ENCODE measurements at places on chromosomes 1 and 21. TPM values are rescaled to one million over a fixed set of nuclear protein-coding genes. Genes with fewer than 3 reads are reported as not detected.

DNA sequence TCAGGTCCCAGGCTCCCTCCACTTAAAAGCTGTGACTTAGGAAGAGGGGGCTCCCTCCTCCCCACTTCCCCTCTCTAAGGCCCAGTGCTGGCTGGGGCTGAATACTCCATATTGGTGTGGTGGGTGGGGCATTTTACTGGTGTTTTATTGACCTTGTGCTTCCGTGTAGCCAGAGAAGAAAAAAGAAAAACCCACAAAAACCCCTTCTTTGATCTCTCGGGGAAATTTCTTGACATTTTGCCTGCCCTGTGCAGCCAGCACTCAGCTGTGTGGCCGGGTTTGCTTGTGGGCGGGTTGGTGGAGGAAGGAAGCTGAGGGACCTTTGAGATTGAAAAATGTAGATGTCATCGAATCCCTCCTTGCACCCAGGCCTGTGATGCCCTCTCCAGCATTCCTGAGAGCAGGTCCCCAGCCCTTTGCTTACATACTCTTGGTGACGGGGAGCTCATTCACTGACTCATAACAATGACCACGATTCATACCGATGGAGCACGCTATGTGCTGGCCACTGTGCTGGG lies 24.8 kb downstream of the TNFRSF8 start:
- H3K4me3 ChIP-seq: no peak overlapping the region
- DNase-seq: no peak
- H3K36me3 ChIP-seq: peaks cover 2% of the 10 kb centered on the region
- H3K27ac ChIP-seq: no peak overlapping the region
- peaks cover 8% of the 10 kb centered on the region for H3K4me1 ChIP-seq

OR2AK2 gene
- total RNA-seq: not detected

GRCh38 chr1:160104486-160104885 lies 6.1 kb upstream of the IGSF8 start:
- H3K4me3 ChIP-seq: no peak overlapping the region
- H3K27ac ChIP-seq: peak overlapping the region; percentile 83
- no peak for DNase-seq
- H3K4me1 ChIP-seq: peaks cover 33% of the 10 kb centered on the region
- H3K27me3 ChIP-seq: peaks cover 11% of the 10 kb centered on the region

- peaks cover 57% of the 10 kb centered on the region for H3K4me1 ChIP-seq
- H3K4me3 ChIP-seq: peak overlapping the region; percentile 63
- peak overlapping the region; percentile 25 for H3K27ac ChIP-seq
- H3K36me3 ChIP-seq: peaks cover 9% of the 10 kb centered on the region
- DNase-seq: peak; percentile 46
Observed at GRCh38 chr1:167708940-167709389, 12.8 kb upstream of the MPZL1 start.

DNA sequence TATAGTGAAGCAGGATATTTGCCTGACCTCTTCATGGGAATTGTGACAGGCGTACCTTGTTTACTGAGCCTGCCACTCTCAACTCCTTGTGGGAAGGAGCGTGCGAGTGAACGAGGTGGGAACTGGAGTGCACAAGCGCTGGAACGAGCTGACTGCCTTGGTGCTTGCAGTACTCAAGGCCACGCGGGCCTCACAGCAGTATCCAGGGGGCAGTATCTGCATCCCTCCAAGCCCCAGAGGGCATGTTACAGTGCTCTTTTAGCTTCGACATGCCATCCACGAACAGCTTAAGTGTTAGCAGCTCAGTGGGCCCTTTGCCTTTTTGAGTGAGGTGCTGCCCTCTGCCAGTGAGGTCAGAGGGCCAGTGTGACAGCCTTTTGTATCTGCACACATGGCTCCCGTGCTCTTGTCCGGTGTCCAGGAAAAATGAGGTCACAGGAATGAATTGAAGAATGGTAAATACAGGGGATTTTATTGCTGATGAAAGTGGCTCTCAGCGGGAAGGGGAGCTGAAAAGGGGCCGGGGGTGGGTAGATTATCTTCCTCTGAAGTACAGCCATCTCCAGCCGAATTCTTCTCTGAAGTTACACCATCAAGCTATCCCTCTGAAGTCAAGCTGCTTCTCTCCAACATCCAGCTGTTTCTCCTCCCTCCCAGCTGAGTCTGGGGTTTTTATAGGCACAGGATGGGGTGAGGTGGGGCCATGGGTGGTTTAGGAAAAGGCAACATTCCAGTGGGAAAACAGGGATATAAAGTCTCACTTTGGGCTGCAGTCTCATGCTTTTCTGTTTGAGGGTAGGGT lies 69.3 kb downstream of the EPB41 start:
- no peak overlapping the region for H3K27ac ChIP-seq
- no peak for DNase-seq
- peaks cover 5% of the 10 kb centered on the region for H3K4me1 ChIP-seq
- no peak overlapping the region for H3K4me3 ChIP-seq
- peaks cover 2% of the 10 kb centered on the region for H3K27me3 ChIP-seq

FALEC gene
- 1.2 TPM for total RNA-seq

GRCh38 chr1:43460988-43461693 lies 7.4 kb upstream of the HYI start:
- no peaks in the 10 kb centered on the region for H3K27me3 ChIP-seq
- no peak overlapping the region for H3K4me3 ChIP-seq

GRCh38 chr1:167185062-167185461 lies 35.6 kb upstream of the POU2F1 start:
- no peaks in the 10 kb centered on the region for H3K36me3 ChIP-seq
- DNase-seq: no peak
- no peak overlapping the region for H3K27ac ChIP-seq
- H3K4me1 ChIP-seq: no peaks in the 10 kb centered on the region
- H3K27me3 ChIP-seq: peaks cover 3% of the 10 kb centered on the region
- no peak overlapping the region for H3K4me3 ChIP-seq

AIM2 gene
- 29.2 TPM for total RNA-seq

DNA sequence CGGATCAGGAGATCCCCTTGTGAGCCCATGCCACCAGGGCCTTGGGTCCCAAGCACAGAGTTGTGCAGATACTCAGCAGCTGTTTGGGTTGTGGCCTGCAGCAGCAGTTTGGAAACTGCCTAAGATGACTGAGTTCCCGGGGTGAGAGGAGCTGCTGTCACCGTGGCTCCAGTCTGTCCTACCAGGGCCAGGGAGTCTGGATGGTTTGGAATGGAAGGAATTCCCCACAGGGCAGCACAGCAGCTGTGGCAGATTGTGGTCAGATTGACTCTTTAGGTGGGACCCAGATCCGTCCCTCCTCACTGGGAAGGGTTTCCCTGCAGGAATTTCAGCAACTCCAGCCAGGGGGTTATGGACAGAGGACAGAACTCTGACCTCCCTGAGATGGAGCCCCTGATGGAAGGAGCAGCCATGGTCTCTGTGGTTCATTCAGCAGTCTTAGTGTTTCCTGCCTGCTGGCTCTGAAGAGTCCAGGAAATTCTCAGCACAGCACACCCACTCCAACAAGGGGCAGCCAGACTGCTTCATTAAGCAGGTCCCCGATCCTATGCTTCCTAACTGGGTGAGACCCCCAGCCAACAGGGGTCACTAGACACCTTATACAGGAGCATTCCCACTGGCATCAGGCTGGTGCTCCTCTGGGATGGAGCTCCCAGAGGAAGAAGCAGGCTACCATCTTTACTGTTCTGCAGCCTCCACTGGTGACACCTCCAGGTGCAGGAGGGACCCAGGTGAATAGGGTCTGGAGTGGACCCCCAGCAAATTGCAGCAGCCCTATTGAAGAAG lies 51.5 kb upstream of the TNFSF4 start:
- H3K36me3 ChIP-seq: no peaks in the 10 kb centered on the region
- no peak for DNase-seq
- no peaks in the 10 kb centered on the region for H3K4me1 ChIP-seq

DNA sequence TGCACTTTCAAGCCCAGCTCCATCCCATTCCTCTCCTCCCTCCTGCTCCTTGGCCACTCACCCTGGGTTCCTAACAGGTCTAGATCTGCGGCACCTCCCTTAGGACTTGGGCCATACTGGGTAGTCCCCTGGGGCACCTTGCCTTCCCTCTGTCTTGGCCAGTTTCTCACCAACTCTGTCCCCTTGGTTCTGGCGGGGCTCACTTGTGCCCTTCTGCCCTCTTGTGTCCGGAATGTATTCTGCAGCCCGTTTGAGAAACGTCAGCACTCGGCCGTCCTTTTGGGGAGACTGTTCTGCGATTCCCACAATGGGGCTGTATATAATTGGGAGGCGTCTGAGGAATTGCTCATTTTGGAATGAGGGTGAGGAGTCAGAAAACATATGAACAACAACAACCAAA lies 162.4 kb downstream of the ZSCAN20 start:
- no peak overlapping the region for H3K27ac ChIP-seq
- H3K4me1 ChIP-seq: peaks cover 4% of the 10 kb centered on the region
- H3K36me3 ChIP-seq: no peaks in the 10 kb centered on the region
- H3K4me3 ChIP-seq: no peak overlapping the region
- H3K27me3 ChIP-seq: peaks cover 4% of the 10 kb centered on the region

NLRP3 gene
- total RNA-seq: 0.44 TPM

DNA sequence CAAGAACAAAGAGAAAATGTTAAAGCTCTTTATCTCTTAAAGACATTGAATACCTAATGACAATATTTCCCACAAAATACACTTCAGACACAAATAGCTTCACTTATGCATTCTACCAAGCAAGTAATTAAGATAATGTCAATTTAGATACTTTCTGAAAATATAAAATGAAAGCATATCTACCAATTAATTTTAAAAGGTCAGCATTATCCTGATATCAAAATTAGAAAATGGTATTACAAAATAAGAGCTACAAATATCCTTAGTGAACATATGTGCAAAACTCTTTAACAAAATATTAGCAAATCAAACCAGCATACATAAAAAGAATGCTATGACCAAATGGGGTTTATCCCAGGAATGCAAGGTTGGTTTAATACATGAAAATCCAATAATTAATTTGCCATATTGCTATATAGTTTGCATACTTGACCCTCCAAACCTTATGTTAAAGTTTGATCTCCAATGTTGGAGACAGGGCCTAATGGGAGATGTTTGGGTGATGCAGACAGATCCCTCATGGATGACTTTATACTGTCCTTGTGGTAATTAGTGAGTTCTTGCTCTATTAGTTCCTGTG lies 4.2 kb upstream of the KIFAP3 start:
- H3K36me3 ChIP-seq: peaks cover 4% of the 10 kb centered on the region
- H3K27me3 ChIP-seq: no peaks in the 10 kb centered on the region
- peaks cover 9% of the 10 kb centered on the region for H3K4me1 ChIP-seq
- H3K27ac ChIP-seq: no peak overlapping the region
- no peak for DNase-seq

DNA sequence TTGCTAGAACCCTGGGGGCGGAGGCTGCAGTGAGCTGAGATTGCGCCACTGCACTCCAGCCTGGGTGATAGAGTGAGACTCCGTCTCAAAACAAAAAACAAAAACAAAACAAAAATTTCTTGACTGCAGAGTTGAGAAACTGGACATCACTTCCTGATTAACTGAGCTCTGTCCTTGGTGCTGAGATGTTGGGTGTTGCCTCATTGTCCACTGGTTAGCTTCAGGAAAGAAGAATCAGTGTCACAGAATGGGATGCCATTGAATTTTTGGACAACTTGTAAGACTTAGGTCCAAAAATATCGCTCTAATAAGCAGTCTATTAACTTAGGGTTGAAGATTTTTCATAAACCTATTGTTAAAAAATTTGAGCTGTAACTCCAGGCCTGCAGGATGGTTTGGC lies 23.8 kb upstream of the KCNA10 start:
- H3K27me3 ChIP-seq: peaks cover 7% of the 10 kb centered on the region
- no peaks in the 10 kb centered on the region for H3K36me3 ChIP-seq
- peaks cover 11% of the 10 kb centered on the region for H3K4me1 ChIP-seq

ERICH3 gene
- total RNA-seq: 2.8 TPM

- DNase-seq: no peak
- H3K36me3 ChIP-seq: peaks cover 39% of the 10 kb centered on the region
- H3K27ac ChIP-seq: no peak overlapping the region
Observed at GRCh38 chr1:16132325-16132785, 23.5 kb downstream of the EPHA2 start.

- no peak for DNase-seq
- no peaks in the 10 kb centered on the region for H3K27me3 ChIP-seq
- no peaks in the 10 kb centered on the region for H3K36me3 ChIP-seq
Observed at GRCh38 chr1:185654199-185654951, 79.8 kb upstream of the HMCN1 start.

NHLH1 gene
- total RNA-seq: 1.2 TPM

GRCh38 chr1:70005386-70006034 lies 199.9 kb downstream of the LRRC40 start:
- no peaks in the 10 kb centered on the region for H3K36me3 ChIP-seq
- H3K27me3 ChIP-seq: no peaks in the 10 kb centered on the region

GRCh38 chr1:168473126-168473525 lies 70.7 kb downstream of the XCL2 start:
- no peak overlapping the region for H3K27ac ChIP-seq
- no peaks in the 10 kb centered on the region for H3K27me3 ChIP-seq
- H3K36me3 ChIP-seq: peaks cover 13% of the 10 kb centered on the region
- peaks cover 19% of the 10 kb centered on the region for H3K4me1 ChIP-seq
- no peak overlapping the region for H3K4me3 ChIP-seq
- DNase-seq: no peak

GRCh38 chr1:7538033-7538432 lies 233.1 kb upstream of the VAMP3 start:
- no peak overlapping the region for H3K27ac ChIP-seq
- peaks cover 5% of the 10 kb centered on the region for H3K27me3 ChIP-seq
- H3K36me3 ChIP-seq: no peaks in the 10 kb centered on the region
- no peak for DNase-seq

KRTAP19-3 gene
- total RNA-seq: not detected

DNA sequence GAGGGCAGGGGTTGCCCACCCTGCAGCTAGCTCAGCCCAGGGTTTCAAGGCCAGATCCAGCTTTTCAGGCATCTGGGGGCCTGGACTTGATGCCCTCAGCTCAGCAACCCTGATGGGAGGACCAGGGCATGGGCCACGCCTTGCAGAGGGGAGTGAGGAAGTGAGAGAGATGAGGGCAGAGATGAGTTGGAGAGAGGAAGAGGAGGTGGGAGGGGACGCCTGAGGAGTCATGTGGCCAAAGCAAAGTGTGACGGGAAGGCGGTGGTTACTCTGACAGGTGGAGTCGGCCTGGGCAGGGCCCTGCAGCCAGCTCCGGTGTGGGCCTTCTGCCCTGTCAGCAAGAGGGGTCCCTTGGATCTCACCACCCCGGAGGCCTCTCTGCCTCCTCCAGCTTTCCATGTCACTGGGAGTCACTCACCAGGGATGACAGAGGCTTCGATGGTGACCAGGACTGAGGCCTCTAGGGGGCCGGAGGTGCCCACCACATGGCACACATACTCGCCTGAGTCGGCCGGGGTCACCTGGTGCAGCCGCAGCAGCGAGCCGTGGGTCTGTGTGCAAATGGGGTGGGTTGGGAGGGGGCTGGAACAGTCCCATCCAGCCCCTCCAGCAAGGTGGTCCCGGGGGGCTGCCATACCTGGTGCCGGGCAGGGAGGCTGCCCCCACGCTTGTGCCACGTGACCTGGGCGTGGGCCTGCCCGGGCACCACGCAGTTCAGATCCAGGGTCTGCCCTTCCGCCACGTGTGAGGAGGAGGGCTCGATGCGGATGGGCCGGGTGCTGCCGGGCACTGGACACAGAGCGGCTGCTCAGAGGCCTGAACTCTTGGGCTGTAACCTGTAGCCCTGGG lies 40.4 kb downstream of the LDLRAD2 start:
- H3K4me1 ChIP-seq: no peaks in the 10 kb centered on the region
- H3K27me3 ChIP-seq: peaks cover 35% of the 10 kb centered on the region
- H3K4me3 ChIP-seq: no peak overlapping the region
- H3K36me3 ChIP-seq: peaks cover 32% of the 10 kb centered on the region
- no peak overlapping the region for H3K27ac ChIP-seq
- no peak for DNase-seq
